Astrocyte of the cerebellum (primary cell): ENCODE measurements at places on chromosomes 12 and 14.
A peak's percentile ranks its signal among the peaks of the same experiment; 100 is the strongest.

GRCh38 chr12:14664434-14665023 is 31.9 kb downstream of the GUCY2C start:
- no peak for DNase-seq

DNA sequence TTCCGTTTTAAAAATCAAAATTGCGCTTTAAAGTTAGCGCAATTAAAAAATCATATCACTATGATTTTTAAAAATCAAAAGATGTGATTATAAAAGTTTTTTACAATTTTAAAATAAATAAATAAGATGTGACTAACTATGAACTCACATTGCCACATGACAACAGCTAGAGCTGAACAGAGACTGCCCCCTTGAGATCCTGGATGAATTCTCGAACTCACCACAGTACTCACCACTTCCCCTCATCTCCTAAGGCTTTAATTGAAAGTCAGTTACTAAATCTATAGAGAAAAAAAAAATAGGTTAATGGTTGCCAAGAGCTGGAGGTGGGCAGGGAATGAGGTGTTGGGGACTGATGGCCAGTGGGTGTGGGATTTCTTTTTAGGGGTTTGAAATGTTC is 384.2 kb downstream of the ZFP36L1 start:
- no peak for DNase-seq

- no peak for DNase-seq
Measured at GRCh38 chr14:63011623-63012022, 33.6 kb downstream of the KCNH5 start.

- peak; percentile 44 for DNase-seq
Measured at GRCh38 chr14:93115069-93115820, 480 bp downstream of the ITPK1 start.

GRCh38 chr14:61337893-61338292 is 16.5 kb downstream of the PRKCH start:
- DNase-seq = no peak

- DNase-seq = no peak
Measured at GRCh38 chr12:2739069-2739468, 55.7 kb upstream of the FKBP4 start.

DNA sequence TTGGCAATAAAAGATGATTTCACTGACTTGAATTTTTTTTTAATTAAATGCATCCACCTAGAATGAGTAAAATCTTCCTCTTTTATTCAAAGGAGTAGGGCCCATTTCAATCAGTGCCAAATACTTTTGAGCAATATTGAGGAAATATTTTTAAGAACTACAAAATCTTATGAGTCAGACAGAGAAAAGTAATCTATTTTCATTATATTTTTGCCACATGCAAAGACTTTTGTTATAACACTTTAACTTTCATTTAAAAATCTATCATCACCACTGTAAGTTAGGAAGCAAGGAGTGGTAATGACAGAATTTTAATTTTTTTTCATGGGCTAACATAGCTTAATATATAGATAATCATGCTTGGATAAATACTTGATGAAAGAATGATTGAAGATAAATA is 345.2 kb upstream of the KITLG start:
- DNase-seq = no peak

- DNase-seq = no peak
Measured at GRCh38 chr12:105978276-105978675, 160.5 kb downstream of the NUAK1 start.

DNA sequence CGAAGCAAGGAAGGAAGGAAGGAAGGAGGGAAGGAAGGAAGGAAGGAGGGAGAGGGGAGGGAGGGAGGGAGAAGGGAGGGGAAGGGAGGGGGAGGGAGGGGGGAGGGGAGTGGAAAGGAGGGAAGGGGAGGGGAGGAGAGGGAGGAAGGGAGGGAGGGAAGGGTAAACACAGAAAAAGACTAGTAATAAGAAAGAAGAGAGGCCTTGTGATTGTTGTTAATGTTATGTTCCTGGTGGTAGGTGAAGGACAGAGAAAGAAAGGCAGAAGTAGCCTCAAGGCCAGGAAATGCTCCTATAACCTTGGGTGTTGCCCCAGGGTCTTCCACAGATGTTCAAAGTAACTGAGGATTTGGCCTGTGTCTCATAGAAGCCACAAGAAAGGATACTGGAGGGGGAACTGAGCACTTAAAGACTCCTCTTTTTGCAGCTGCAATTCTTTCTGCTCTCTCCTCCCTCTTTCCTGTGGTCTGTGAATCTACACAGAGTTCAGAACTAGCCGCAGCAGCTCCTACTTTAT is 164.2 kb downstream of the PRKD1 start:
- DNase-seq = no peak

GRCh38 chr14:26286081-26286912 is 311.5 kb downstream of the NOVA1 start:
- no peak for DNase-seq

DNA sequence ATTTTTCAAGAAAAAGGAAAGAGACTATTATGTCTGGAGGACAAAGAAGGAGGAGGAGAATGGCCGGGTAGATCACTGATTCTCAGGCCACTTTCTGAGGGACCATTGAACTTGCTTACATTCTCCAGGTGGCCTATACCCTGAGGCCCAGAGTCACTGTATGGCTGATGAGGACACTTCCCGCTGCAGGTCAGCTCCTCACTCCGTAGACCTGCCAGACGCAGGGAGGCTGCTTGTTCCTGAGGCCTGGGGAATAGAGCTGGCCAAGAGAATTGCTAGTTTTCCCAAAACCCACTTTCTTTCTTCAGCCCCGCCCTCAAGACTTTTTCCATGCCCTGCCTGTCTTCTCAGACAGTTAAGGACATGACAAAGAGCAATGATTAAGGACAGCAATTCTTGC is 510.5 kb upstream of the TBX3 start:
- DNase-seq = no peak

DNA sequence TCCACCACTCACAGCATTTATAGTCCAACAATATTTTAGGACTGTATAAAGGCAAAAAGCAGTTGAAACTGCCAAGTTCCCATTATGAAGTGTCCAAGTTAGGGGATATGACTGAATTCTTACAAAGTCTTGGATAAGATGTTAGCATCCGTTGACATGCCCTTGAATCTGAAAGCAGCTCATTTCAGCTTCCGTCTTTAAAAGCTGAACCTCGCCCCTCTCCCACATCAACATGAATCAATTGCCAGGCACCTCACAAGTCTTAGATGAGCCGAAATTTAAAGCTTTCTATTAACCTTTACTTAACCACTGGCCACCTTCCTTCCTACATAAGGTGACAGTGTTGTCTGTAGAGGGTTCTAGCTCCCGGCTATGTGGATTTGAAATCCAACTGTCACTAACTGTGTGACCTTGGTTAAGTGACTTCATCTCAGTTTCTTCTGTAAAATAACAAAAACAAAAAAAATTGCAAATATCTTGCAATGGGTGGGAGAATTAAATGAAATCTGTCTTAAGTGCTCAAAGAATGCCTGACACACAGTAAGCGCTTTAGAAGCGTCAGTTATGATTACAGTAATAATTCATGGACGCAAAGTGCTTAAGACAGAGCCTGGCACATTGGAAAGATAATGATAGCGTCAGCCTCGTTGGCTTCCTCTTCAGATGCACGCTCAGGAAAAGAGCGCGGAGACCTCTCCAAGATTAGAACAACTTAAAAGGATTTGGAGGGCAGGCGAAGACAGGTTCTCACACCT is 1.2 kb downstream of the PPP1CC start:
- DNase-seq = no peak

DNA sequence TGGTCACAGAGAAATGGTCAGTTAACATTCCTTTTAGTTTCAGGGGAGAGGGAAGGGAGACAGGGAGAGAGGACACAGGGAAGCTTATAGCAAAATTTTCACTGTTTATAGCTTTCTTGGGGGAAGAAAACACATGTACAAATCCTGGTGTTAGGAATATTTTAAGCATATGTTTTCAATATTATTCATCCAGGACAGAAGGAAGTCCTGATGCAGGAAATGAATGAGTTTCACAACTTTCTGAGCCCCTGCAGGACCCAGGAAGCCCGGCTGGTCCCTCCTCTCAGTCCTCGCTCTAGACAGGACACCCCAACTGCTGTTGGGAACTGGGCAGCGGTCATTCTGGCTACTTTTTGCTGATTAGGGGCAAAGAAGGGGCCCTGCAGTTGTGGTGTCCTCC is 71.1 kb upstream of the ZDHHC17 start:
- no peak for DNase-seq

DNA sequence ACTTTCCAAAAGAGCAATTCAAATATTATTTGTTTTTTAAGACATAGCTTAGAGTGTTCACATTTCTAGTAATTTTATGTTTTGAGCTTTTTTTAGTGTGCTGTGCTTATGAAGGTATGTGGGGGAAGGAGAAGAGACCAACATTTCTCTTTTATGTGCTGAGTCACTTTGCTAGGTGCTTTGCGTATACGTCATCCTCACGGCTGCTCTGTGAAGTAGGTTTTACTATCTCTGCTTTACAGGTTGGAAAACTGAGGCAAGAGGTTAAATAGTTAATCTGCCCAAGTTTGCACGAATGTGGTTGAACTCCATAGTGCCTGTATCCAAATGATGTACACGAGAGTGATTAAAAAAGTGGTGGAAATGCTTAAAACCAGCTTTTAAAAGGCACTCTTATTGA is 75.9 kb downstream of the AEBP2 start:
- DNase-seq = no peak

GRCh38 chr12:110744151-110744571 is 1.5 kb upstream of the PPP1CC start:
- no peak for DNase-seq

- no peak for DNase-seq
Measured at GRCh38 chr12:70244409-70244808, 1.2 kb downstream of the CNOT2 start.

DNA sequence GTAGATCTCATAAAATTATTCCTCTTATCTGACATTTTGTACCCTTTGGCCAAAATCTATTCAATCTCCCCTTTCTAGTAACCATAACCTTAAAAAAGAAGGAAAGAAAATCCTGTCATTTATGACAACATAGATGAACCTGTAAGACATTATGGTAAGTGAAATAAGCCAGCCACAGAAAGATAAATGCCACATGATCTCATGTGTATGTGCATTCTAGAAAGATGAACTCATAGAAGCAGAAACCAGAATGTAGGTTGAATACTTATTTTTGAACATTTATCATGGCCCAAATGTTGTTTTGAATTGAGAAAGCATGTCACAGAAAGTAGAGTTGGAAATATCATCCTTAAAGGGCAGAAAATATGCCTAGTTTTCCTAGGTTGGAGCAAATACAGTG is 1053.6 kb downstream of the SLC6A15 start:
- DNase-seq = no peak

DNA sequence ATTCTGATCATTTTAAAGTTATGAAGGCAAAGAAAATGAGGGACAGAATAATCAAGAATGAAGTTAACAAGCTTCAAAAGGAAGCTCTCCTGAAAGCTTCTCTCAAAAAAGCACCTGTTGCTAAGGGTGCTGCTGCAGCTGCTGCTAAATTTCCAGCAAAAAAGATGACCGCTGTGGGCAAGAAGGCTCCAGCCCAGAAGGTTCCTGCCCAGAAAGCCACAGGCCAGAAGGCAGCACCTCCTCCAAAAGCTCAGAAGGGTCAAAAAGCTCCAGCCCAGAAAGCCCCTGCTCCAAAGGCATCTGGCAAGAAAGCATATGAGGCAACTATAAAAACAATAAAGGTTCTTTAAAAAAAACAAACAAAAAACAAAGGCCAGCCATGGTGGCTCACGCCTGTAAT is 52.7 kb upstream of the NR2C1 start:
- no peak for DNase-seq

GRCh38 chr12:88247241-88247643 is 105.1 kb downstream of the TMTC3 start:
- DNase-seq = peak; percentile 60

DNA sequence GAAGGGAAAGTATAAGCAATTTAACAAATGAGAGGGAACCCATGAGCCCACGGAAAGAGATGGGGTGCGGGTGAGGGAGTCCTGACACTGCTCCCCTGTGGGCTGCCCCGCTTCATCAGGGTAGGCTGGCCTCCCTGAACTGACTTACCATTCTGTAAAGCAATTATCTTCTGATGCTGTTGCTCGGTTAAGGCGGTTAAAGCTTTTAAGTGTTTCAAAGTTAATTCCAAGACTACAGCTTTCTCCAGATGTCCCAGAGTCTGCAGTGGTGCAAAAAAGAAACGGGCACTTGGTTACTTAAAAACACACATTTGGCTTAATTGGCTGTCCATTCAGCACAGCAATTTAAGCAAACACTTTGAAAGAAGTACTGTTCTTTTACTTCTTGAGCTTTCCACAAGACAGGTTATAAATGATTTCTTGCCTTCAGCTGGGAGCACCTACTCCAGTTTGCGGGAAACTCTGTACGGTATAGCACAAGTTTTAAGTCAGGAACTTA is 1.3 kb downstream of the BHLHE41 start:
- no peak for DNase-seq

- peak; percentile 66 for DNase-seq
Measured at GRCh38 chr14:89911010-89911919, 43.3 kb downstream of the EFCAB11 start.

- no peak for DNase-seq
Measured at GRCh38 chr12:115973968-115974724, 303.3 kb downstream of the MED13L start.

- DNase-seq = no peak
Measured at GRCh38 chr12:118880720-118881493, 100.4 kb upstream of the SRRM4 start.

GRCh38 chr12:13666806-13667205 is 314.6 kb downstream of the GRIN2B start:
- no peak for DNase-seq

- DNase-seq = no peak
Measured at GRCh38 chr14:24475261-24475660, 32.7 kb upstream of the SDR39U1 start.

- DNase-seq = no peak
Measured at GRCh38 chr14:31401369-31401932, 18.9 kb downstream of the HEATR5A start.

- DNase-seq = no peak
Measured at GRCh38 chr12:104486943-104487819, 30.4 kb downstream of the CHST11 start.

DNA sequence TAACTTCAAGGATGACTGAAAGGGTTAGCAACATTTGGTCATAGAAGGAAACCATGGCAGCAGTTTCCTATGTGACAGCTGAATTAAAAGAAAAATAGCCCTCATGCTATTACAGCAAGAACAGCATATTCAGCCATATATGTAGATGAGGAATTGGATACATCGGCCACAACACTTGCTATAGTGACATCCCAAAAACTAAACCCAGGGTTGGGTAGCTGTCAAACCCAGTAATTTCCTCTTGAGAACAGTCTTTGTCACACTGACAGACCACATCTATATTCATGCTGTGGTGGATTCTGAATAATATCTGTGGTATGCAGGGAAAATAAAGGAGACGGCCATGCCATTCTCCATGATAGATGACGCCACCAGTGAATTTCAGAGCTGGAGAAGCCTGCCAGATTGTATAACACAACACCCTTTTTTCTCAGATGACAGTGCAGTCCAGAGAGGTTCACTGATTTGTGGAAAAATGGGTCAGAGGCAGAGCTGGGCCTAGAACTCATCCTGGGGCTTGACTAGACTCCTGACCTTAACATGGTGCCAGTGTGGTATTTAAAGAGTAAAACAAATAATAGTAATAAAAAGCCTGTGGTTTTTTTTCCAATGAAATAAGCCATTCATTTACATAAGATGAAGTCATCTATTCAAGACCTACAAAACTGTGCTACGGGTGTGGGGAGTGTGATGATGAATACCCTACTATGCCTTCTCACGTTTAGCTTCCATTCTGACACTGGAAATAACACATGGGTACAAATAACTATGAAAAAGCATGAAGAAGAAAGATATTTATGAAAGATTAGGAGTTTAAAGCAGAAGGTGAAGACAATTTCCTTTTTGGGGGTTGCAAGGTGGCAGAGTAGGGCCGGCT is 32.3 kb downstream of the EFCAB11 start:
- DNase-seq = peak; percentile 88
